GM10248 (cell line): ENCODE measurements at places on chromosomes 2 and 18.
A peak's percentile ranks its signal among the peaks of the same experiment; 100 is the strongest.

DNA sequence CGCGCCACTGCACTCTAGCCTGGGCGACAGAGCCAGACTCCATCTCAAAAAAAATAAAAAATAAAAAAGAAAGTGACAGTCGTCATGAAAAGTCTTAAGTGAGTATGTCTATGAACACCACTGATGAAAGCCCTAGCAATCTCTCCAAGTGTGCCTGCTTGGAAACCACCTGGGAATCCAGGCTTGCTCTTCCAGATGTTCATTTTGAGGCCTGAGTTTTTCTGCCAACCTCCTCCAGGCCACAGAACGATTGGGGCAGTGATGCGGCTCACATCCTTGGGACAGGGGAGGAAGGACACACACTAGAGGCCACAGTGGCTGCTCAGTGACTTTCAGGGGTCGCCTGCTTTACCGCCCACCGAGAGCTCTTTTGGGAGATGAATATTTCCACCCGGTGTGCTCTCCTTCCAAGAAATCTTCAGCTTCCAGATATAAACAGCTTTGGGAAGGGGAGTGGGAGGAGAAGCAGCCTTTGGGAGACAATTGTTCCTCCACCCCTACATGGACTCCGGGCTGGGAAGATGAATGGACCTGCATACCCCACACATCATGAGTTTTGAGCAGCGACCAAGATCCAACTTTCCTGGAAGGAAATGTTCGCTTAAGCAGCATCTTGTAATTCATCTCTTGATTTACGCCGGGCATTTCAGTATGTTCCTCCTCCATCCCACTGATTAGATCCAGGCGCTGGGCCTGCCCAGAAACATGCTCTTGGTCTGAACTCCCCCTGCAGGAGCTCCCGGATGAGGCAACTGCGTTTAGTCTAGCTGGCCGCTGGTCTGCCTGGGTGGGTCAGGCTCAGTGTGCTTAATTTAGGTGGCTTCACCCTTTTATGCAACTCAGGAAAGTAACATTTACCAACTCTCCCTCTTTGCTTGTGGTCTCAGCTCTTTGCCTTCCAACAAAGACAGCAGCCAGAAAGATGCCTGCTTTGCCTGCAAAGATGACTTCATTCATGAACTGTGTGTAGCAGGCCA lies 6.2 kb upstream of the ARMC9 start:
- DNase-seq: no peak

DNA sequence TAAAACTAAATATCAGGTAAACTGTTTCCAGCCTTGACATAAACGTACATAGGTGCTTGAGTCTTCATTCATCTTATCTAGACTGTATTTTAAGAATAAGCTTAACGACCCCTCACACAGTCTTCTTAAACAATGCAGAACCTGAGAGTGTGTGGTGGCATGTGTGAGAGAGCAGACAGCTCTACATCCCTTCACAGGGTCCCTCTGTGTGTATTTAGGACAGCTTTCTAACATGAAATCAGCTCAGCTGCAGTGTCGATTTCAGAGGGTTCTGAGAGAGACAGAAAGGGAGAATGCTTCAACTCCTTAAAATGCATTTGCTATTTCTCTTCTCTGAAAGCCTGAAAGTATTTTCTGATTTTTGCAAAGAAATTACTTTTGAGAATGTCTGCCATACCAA lies 185.2 kb downstream of the GRB14 start:
- DNase-seq: no peak

GRCh38 chr2:217054791-217055190 lies 194.9 kb upstream of the TNP1 start:
- DNase-seq: no peak

GRCh38 chr2:32009516-32010256 lies 1.1 kb downstream of the MEMO1 start:
- DNase-seq: no peak

GRCh38 chr2:201644001-201644400 lies 698 bp upstream of the TMEM237 start:
- DNase-seq: no peak

DNA sequence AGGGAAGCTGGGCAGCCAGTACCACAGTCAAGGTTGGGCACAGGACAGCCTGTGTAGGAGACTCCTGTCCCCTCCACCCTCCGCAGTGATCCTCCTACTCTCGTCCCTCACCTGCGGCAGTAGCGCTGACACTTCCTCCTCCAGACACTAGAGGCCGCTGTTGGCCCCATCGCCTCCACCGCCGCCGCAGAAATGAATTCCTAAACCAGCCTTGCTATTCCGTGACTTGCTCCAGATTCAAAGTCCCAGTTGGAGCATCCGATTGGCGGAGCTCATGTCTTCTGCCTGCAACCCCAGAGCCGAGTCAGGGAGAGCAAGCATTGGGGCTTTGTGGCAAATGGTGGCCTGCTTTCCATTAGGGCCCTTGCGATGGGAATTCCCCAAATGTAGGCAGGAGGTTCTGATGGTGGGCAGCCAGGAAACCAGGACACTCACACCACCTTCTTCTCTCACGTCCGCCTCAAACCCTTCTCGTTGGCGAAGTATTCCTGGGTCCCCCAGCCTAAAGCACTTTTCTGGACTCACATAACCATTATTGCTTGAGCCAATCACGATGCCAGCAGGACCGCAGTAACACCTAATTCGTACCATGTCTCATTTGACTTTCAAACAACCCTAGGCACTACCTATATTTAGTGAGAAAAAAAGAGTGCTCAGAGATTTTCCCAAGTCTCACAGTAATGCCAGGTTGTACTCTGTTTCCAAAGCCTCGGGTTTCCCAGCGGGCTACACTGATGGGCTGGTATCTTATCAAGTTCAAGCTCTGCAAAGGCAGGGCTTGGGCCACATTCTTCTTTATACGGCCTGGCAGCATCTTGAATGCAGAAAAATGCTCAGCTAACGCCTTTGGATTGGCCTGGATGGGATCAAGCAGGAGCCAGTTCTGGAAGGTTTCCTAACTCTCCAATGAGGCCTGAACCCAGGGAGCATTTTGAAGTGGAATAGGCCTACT lies 1.2 kb upstream of the DNAJB2 start:
- DNase-seq: peak; percentile 81

GRCh38 chr2:96642564-96643360 lies at the start of gene FER1L5:
Gene FER1L5 (plus strand): TSS chr2:96642764. CDS start chr2:96642837, 73 bp downstream.
- DNase-seq: no peak

- no peak for DNase-seq
These were observed 35.6 kb downstream of the COL5A2 start for GRCh38 chr2:189143925-189144324.

- DNase-seq: no peak
These were observed 3.0 kb downstream of the PLEK start for GRCh38 chr2:68367953-68368653.

- DNase-seq: no peak
These were observed 151.6 kb downstream of the CSRNP3 start for GRCh38 chr2:165621086-165621560.

DNA sequence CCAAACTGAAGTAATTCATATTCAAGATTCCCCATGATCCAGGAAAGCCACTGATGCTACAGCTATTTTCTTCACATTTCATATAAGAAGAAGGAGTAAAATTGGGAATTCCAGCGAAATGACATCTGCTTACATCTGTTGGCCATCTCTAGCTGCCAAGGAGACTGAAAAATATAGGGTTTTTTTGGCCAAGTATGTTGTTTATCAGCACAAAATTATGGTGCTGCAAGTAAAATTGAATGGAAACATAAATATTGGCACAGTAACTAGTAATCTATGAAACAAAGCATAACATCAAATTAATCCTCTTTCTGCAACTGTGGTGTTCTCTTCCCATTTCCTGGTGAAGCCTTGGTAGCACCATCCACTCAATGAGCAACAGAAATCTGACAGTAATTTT lies 649.5 kb upstream of the ZNF804A start:
- DNase-seq: no peak

- DNase-seq: no peak
These were observed 2.0 kb upstream of the FAM117B start for GRCh38 chr2:202632682-202633290.

GRCh38 chr2:133167990-133168389 lies 400.3 kb downstream of the NCKAP5 start:
- DNase-seq: no peak

- DNase-seq: no peak
These were observed 11.3 kb downstream of the MLPH start for GRCh38 chr2:237498341-237498740.

GRCh38 chr18:59210299-59210698 lies 9.7 kb upstream of the GRP start:
- no peak for DNase-seq

DNA sequence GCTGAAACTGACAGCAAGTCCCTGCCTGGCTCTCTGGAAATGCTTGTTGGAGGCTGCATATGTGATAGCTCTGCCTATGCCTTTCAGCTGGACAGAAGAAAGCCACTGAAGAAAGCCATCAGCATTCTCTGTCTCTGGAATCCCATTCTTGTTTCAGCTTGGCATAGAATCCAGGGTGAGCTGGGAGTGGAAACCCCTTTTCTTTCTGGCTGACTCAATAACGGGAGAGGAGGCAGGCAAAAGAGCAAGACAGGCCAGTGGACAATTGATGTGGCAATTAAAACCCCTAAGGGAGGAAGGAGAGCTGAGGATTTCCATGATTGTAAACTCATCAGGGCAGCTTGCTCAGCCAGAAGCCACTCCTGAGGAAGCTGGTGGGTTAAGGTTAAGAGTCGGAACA lies 208.1 kb downstream of the CLIP4 start:
- no peak for DNase-seq

DNA sequence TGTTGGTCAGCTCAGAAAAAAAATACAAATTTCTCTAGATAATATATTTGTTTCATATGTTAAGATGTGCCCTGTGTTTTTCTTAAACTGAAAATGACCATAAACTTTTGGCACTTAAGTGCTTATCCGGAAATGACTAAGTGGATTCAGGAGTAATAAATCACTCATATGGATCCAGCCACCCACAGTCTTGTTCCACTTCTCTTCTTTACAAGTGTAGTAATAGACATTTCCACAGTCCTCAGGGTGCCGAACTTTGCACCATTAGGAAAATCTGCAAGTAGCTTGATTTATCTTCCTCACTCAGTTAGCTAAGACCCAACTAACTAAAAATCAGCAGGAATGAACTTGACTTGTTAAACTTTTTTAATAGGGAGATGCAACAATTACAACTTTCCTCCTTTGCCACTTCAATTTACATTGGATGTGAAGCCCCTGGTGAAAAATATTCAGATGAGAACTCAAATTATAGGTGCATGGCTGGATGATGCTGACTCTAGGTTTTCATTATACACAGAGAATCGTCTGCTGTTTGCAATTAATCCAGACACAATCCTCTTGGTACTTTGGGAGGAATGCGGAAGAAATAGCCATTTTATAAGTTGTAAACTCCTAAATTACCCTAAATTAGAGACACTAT lies 322.5 kb downstream of the ARHGAP15 start:
- no peak for DNase-seq

- DNase-seq: no peak
These were observed 44.2 kb downstream of the GLI2 start for GRCh38 chr2:120779781-120780283.

DNA sequence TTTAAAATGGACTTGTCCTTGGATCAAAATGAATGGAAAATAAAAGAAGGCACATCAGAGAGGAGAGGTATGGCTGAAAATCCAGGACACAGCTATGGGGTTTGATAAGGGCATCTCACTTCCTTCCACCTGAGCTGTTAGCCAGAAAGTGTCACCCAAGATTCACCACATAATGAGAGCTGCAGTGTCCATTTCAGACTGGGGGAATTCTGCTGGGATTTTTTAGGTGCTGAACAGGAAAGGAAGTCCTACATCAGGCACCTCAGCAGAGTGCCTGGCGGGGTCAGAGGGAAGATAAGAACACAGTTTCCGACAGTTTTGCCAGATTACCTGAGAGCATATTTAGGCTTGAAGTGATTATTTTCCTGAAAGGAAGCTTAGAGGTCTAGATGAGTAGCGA lies 187.6 kb upstream of the HNMT start:
- no peak for DNase-seq

- DNase-seq: no peak
These were observed 93.2 kb upstream of the CBLN2 start for GRCh38 chr18:72637299-72637698.

DNA sequence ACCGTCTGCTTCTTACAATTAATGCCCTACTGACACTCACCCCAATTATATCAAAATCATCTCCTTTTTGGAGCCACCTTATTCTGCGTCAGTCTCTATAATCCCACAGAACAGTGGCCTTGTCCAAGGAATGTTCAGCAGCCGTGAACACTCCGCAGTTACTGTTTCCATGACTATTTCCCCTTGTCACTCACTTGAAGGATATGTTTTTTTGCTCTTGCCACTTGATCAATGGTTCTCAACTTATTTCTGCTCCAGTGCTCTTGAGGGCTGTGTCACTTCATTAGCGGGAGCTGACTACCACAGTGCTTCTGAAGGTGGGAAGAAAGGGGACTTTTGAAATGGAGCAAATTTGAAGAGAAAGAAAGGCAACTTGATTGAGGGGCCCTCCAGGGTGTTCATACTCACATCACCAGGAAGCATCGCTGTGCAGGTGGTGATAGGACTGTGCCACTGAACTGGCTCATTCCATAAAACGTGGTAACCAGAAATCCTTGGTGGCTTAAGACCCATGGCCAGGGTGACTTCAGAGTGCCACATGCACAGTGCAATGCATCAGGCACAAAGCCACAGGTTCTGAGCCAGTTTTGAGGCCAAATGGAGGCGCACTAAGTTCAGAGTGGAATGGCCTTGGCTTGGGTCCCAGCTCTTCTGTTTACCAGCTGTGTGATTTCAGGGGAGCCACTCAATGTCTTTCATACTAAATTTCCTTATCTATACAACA lies 320.6 kb upstream of the RAB12 start:
- DNase-seq: no peak

- no peak for DNase-seq
These were observed 15.6 kb upstream of the GPBAR1 start for GRCh38 chr2:218245214-218245613.

DNA sequence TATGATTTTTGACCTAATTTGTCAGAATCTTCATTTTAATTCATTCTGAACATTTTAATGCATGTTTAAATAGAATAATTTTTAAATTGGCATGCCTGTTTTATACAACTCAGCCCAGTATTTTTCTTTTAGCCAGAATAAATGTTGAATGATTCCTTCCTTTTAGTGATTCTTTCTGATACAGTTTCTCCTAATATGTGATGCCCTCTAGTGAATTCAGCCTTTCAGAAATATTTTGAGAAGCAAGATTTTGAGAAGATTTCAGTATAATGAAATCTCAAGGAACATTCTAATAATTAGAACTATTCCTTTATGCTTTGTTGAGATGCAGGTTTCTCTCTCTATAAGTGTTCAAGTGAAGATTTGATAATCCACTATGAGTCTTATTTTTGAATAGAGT lies 28.5 kb downstream of the LCLAT1 start:
- no peak for DNase-seq

- DNase-seq: no peak
These were observed 66.9 kb downstream of the HS1BP3 start for GRCh38 chr2:20584045-20584398.

DNA sequence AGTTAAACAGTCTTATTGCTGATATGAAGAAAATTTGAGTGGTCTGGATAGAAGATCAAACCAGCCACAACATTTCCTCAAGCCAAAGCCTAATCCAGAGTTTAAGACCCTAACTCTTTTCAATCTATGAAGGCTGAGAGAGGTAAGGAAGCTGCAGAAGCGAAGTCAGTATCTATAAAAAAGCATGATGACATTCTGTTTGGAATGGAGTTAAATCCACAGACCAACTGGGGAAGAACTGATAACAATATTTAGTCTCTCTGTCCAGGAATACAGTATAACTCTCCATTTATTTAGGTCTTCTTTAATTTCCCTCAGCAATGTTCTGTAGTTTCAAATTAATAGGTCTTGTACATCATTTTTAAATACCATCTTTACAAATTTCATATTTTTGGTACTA lies 16.0 kb downstream of the PIGN start:
- no peak for DNase-seq

- DNase-seq: no peak
These were observed 278.9 kb downstream of the TSN start for GRCh38 chr2:122034344-122034743.

GRCh38 chr2:30770816-30771576 lies 36.2 kb downstream of the CAPN13 start:
- no peak for DNase-seq
